HuH-7 (cell line): ENCODE measurements at places on chromosomes 7 and 10.

- DNase-seq, result no peak
Observed at GRCh38 chr10:89700923-89701241, 508 bp upstream of the KIF20B start.

DNA sequence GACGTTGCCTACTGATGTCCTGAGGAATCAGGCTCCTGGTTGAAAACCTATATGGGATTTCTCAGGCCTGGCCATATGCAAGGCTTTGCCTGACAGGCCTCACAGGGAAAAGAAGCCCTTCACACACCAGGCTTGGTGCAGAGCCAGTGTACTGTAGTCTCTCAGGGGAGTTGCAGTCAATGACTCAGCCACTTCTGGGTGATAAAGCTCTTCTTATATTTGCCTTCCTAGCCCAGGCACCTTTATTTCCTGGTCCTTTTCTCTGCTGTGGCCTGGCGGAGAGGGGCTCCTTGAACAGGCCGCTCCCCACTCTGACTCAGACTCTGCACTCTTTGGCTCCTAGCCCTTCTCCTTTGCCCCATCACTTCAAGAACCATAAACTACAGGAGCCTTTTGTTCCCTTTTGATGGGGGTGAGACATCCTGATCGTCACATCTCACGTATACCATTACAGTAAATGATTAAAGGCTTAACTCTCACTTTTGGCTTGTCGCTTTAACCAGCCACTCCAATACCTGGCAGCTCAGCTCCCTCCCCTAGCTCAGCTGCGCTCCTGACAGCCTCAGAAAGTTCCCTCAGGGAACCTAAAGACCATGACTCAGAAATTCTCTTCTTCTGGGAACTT lies 33.5 kb downstream of the DPY19L1 start:
- DNase-seq, result peak; percentile 12

GRCh38 chr10:130333185-130333584 lies 197.0 kb downstream of the GLRX3 start:
- DNase-seq, result no peak

GRCh38 chr7:28078036-28078901 lies 102.3 kb downstream of the JAZF1 start:
- DNase-seq, result peak; percentile 26

DNA sequence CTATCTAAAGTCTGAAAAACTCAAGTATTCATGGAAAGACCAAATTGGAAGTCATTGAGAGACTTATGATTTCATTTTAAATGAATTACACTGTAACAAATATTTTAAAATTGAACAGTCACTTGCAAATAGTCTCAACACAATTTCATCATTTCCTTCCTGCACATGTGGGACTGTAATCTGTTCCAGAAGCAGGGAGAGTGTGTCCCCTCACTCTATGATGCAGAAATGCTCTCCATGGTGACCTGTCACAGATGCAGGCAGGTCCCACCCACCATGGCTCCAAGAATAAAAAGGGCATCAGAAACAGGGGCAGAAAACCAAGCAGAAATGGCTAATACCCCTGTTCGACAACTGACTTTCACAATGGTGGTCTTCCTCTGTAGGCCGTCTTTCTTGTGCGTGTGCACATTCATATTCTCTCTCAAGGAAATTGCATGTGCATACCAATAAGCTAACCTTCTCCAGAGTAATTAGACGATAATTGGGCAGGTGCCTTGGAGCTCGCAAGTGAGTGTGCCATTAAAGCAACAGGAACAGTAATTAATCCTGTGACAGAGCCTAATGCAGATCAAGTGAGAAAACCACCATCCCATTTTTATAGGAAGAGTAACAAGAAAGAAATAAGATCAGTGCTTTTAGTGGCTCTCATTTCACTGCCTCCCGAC lies 170.9 kb downstream of the ZMYND11 start:
- DNase-seq, result no peak
